ENCODE measurements at places on chromosomes 6 and 20.

- DNase-seq: no peak
Observed at GRCh38 chr6:2166717-2167116, 78.7 kb downstream of the GMDS start.

DNA sequence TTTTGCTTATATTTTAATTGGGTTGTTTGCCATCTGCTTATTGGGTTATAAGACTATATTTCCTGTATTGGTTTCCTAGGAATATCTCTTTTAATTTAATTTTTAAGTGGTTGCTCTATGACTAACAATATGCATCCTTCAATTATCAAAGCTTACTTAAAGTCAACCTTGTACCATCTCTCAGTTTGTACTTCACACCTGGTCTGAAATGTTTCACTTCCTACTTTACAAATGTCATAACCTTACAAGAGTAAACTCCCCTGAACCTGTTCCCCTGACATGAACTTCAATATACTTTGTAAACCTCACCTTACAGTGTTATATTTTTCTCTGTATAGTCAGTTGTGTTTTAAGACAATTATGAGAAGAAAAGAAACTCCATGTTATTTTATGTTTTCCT, 35.8 kb downstream of the PAX1 start:
- no peak for DNase-seq

GRCh38 chr20:4881006-4881730, 120.1 kb downstream of the SLC23A2 start:
- DNase-seq: no peak

DNA sequence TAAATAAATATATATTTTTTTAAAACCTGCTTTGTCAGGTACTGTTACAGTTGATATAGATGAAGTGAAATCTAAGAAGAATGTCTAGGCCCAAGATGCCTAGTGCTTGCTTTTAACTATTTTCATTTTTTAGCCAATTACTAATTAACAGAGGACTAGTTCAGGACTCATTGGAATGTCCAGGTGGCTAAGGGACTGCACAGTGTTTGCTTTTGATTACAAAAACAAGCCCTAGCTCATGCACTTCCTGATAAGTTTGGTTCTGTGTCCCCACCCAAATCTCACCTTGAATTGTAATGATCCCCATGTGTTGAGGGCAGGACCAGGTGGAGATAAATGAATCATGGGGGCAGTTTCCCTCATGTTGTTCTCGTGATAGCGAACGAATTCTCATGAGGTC, 417.1 kb downstream of the PLCB1 start:
- DNase-seq: no peak

DNA sequence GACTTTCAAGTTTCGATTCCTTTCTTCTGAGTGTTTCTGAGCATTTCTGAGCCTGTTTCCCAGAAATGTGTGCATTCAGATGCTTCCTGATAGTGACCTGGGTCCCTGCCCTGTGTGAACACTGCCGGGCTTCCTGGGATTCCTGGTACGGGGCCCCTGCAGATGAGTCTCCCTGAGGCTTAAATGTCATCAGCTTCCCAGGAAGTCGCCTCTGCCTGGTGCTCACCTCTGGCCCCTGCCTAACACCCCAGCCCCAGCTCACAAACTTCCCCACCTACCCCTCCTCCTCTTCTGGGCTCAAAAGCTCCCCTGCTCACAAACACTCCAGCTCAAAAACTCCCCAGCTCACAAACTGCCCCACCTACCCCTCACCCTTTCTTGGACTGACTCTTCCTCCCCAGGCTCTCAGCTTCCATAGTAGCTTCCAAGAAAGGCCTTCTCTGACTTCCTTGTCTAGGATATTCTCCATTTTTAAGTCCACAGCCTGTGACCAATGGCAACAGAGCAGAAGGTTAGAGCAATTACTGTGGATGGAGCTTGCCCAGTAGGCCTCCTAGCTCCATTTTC, 42.0 kb downstream of the TGM2 start:
- no peak for DNase-seq

DNA sequence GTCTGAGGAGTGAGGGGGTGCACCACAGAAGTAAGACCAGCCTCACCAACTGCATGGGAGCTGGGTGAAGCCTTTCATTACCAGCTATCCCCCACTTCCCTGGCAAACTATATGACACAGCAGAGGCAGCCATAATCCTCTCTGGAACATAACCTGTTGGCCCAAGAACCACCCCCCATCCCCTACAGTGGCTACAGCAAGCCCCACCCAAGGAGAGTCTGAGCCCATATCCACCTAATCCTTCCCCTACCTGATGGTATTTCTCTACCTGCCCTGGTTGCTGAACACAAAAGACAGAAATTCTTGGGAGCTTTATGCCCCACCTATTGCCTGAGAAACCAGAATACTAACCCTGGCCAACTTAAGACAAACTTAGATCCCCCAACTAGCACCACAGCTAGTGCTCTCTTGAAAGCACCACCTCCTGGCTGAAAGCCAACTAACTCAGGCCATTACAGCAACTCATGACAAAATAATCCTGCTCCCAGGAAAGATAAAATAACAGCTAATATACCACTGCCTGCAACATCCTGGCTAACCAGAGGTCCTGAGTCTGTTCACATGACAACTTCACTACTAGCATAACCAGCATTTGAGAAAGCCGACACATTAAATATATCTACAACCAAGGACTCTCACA, 11.2 kb downstream of the RNGTT start:
- no peak for DNase-seq

DNA sequence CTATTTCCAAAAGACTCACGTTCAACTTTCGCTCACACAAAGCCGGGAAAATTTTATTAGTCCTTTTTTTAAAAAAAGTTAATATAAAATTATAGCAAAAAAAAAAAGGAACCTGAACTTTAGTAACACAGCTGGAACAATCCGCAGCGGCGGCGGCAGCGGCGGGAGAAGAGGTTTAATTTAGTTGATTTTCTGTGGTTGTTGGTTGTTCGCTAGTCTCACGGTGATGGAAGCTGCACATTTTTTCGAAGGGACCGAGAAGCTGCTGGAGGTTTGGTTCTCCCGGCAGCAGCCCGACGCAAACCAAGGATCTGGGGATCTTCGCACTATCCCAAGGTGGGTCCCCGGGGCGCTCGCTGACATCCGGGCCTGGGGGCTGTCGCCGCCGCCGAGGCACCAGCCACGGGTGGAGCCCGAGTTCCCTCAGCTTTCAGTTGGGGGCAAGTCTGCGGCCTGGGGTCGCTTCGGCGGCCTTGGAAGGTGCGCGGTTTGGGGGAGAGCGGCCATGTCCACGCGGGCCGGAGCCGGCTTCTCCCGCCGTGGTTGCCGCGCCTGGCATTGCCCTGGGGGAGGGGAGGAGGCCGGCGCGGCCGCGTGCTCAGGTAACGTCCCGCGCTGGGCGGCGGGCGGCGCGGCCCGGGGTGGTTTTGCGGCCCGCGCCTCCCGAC, 429 bp downstream of the AMD1 start:
- DNase-seq: peak; percentile 27

Data from stimulated activated CD8-positive, alpha-beta memory T cell treated with anti-CD3 and anti-CD28 coated beads, Interleukin-15, amount 100 ng/mL, for 1 hour (primary cell).